ENCODE measurements at places on chromosomes 13 and 19.

GRCh38 chr19:57241176-57241575 is 744 bp downstream of the ZNF805 start:
- no peak for DNase-seq

DNA sequence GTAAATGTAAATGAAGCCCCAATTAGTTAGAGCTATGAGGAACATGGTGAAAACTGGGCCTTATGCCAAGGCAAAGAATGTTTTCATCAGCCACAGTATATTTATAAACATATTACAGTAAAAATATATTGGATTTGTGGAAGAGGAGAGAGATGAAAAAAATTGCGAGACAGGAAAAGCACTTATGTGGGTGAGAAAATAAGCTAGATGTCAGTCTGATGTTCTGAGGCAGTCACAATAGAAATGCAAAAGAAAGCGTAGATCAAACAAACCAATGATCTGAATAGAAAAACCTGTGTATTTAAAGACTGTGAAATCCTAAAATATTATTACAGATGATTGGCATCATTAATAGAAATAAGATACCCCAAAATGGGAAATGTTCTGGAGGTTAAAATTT is 1332.5 kb downstream of the SLITRK5 start:
- no peak for DNase-seq

- no peak for DNase-seq
These were observed 17.0 kb downstream of the PLVAP start for GRCh38 chr19:17359905-17360800.

GRCh38 chr19:46461537-46461936 is 9.8 kb downstream of the PNMA8A start:
- DNase-seq: no peak

DNA sequence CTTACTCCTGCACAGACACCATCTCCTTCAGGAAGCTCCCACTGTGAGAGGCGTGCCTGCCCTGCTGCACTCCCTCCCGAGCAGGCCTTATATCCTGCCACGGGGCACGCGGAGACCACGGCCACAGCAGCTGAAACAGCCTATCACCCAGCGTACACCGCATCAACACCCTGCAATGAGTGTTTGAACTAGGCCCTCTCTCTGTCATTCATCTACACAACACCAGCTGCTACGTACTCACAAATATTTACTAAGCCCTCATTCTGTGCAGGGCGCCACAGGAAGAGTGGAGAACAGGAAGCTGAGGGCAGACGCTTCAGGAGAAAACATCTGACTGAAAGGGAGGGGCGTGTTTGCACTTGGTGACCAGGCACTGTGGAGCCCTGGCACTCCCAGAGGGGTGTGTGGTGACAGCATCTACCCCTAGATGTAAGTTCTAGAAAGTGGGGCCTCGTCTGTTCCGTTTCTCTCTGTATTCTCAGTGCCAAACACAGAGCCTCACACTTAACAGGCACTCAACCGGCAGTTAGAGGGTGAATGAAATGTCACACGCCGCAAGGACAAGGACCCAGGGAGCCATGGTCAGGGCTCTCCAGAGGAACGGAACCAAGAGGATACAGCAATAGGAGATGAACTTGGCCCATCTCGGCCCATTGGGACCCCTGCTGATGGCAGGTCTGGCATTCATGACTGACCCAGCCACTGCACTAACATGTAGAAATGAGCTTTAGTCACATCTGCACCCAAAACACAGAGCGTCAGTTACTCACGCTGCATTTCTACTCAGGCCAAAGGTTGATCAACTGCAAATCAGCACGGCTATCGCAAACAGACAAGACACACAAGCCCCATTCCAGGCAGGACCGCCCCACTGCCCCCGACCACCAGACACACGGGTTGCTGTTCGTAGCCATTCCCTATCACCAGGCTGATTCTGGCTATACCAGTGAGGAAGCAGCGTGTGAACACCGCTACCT is 15.7 kb downstream of the RANBP3 start:
- DNase-seq: no peak

DNA sequence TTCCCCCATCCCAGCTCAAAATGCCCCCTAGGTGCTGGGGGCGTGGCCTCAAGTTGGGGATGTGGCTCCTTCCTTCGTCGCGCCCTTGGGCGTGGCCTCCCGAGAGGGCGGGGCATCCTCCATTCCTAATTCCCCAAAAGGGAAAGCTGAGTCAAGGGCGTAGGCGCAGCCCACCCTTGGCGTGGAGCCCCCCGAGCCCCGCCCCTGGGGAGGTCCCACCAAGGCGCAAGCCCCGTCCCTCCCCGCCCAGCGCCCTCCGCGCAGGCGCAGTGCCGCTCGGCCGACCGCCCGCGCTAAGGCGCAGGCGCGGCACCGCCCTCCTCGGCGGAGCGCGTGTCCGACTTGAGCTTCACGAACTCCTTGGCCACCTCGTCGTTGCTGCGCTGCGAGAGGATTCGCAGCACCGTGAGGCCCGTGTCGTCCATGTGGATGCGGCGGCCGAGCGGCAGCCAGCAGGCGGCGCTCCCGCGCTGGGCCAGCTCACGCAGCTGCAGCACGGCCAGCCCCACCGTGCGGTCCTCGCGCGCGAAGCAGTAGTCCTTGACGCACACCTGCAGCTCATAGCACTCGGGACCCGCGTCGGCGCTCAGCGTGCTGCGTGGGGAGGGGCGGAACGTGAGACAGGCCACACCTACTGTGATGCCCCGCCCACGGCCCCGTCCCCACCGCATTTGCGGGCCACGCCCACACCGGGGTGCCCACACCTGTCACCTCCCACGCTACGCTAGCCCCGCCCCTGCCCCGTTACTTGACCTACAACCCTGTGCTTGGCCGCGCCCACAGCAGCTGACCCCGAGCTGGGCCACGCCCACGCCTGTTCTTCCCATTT is 50.5 kb downstream of the COLGALT1 start:
- DNase-seq: peak; percentile 31

- no peak for DNase-seq
These were observed 250.2 kb downstream of the ABCC4 start for GRCh38 chr13:95050800-95051615.

GRCh38 chr13:77544355-77544754 is 8.8 kb downstream of the SCEL start:
- DNase-seq: peak; percentile 63

DNA sequence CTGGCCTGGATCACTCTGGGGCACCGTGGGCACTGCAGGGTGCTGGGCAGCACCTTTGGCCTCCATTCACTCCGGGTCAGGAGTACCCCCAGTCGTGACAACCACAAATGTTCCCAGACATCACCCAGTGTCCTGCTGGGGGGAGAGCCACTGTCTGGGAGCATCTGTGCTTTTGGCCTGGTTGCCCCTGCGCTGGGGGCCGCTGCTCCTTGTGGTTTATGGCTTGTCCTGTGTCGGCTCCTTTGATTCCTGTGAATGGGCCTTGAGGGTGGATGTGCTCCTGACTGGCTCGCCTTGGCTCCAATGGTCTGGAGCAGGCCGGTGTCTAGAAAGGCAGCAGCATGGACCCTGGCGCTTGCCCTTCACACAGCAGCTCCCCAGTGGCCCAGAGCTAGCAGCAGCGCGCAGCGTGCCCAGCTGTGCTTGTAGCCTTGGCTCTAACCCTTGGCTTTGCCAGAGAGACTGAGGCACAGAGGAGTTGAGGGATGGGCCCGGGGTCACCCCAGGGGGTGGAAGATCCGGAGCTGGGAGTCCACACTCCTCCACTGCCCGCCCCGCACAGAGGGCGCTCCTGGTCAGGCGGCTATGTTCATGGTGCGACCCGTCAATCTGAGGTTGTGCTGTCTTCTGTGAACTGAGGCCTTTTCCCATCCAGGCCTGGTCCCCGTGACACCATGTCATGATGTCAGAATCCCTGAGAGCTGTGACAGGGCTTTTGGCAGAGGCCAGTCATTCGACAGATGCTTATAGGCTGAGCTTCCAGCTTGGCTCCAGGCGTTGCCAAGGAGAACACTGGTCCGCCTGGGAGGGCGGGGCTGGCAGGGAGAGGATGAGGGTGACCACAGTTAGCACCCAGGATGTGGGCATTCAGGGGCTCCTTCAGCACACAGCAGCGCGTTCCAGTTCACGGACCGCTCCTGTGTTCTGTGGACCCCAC is 4.1 kb downstream of the DAZAP1 start:
- no peak for DNase-seq

DNA sequence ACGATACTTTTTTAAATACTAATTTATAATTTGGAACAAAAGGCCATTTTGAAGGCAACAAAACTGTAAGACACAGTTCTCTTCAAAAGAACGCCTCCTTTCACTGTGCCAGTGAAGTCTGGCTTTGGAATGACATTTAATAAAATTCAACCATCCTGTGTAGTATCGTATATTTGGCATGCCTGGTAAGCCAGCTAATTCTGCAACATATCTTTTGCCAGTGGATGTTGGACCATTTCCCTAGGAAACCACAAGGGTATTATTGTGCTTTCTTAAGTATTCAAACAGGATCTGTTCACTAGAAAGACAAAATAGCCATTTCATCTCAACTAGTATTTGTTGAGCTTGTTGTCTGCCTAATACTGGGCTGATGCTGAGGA is 111.6 kb downstream of the RGCC start:
- DNase-seq: no peak

- DNase-seq: no peak
These were observed 1.3 kb upstream of the CEACAM3 start for GRCh38 chr19:41795031-41795461.

GRCh38 chr13:84902243-84902642 is 897.0 kb downstream of the SLITRK6 start:
- no peak for DNase-seq

DNA sequence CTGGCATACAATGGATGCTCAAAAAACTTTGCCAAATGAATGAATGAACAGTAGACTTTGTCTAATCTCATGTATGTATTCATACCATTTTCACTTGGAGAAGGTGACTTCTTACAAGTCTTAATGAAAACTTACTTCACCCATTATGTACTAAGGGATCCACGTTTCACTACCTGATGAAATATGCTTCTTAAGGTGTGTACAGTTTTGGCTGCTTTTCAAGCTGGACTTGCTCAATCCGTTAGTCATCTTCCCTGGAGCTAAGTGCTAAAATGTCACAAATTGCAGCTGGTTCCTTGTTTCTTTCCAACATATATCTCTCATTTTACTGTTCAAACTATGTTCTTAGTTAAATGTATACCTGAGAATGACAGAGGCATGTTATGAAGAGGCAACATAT is 4.2 kb upstream of the CCNA1 start:
- DNase-seq: no peak

DNA sequence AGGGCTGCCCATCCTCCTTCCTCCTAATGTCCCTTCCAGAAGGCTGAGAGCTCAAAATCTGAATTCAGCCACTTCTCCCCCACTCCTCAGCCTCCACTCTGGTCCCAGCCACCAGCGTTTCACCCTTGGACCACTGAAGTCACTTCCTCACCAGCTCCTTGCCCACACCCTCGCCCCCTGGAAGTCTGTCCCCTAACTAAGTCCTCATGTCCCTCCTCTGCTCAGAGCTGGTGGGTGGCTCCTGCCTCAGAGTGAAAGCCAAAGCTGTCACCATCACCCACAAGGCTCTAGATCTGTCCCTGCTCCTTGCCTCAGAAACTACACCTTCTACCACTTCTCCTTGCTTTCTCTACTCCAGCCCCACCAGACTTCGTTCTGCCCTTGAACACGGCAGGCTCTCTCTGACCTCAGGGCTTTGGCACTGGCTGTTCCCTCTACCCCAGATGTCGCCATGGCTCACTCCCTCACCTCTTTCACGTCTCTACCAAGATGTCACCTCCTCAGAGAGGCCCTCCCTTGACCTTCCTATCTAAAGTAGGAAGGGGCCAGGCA is 1.7 kb downstream of the ERCC1 start:
- no peak for DNase-seq

GRCh38 chr13:33204130-33204927 is 81.2 kb downstream of the STARD13 start:
- peak; percentile 98 for DNase-seq

DNA sequence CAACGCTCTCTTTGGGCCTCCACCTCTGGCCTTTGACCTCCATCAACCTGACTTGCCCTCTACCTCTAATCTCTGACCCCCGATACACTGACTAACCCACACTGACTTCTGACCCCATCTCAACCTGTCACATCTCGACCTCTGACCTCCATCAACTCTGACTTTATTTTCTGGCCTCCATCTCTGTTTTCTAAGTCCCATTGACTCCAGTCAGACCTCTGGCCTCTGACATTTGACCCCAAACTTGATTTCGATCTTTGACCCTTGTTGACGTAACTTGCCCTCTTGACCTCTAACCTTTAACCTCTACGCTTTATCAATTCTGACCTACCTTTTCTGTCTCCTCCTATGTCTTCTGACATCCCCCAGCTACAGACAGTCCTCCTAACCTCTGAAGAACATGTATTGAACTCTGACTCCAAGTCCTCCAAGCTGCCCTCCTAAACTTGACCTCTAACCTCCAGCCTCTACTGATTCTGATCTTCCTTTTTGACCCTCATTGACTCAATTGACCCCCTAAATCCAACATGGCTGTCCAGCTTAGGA is 780 bp downstream of the ACP4 start:
- no peak for DNase-seq

- no peak for DNase-seq
These were observed 433.9 kb downstream of the GPC6 start for GRCh38 chr13:93660391-93661063.

GRCh38 chr13:46804391-46804815 is 7.4 kb upstream of the ESD start:
- DNase-seq: no peak

DNA sequence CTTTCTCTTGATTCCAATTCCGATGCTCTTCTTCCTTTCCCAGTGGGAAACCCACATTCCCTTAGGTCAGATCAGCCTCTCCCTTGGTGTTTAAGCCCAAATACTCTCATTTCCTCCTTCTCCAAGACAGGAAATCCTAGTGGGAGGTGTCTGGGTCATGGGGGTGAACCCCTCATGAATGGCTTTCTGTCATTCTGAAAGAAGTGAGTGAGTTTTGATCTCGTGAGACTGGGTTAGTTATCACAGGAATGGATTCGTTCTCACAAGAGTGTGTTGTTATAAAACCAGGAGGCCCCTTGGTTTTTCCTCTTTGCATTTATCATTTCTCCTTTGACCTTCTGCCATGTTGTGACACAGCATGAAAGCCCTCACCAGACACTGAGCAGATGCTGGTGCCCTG is 76.2 kb upstream of the MTIF3 start:
- DNase-seq: no peak

DNA sequence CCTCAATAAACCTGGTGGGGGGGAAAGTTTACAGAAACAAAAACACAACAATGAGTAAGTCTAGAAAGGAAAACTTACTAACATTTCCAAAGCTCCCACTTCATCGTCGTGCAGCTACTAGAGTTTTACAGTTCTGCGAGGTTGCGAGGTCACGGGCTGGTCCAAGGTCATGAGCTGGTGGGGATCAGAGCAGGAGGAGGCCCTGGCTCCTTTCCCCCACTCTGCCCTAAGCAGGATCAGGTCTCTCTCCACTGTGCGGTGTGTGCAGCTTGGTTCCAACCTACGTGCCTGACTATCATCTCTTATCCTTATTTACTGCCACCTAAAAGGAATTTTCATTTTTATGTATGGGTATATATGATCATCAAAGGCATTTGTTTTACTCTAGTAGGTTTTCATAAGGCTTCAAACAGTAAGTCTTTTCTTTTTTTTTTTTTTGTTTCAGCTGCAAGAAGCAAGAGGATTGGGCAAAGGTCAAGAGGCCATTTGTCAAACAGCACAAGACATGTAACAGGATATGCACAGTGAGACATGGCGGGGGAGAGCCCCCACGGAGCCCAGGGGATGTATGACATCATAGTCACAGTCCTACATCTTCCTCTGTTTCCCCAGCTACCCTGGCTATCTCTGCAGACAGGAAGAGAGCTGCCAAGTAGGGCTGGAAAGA is 76.6 kb upstream of the POMP start:
- DNase-seq: no peak

- no peak for DNase-seq
These were observed 19.6 kb upstream of the B3GNT3 start for GRCh38 chr19:17775245-17775927.

GRCh38 chr19:1250437-1251260 is 2.3 kb downstream of the MIDN start:
- DNase-seq: no peak

GRCh38 chr13:78137404-78138142 is 218.9 kb upstream of the EDNRB start:
- DNase-seq: peak; percentile 28
